Astrocyte of the cerebellum (primary cell): ENCODE measurements at places on chromosomes 11 and 22.

DNA sequence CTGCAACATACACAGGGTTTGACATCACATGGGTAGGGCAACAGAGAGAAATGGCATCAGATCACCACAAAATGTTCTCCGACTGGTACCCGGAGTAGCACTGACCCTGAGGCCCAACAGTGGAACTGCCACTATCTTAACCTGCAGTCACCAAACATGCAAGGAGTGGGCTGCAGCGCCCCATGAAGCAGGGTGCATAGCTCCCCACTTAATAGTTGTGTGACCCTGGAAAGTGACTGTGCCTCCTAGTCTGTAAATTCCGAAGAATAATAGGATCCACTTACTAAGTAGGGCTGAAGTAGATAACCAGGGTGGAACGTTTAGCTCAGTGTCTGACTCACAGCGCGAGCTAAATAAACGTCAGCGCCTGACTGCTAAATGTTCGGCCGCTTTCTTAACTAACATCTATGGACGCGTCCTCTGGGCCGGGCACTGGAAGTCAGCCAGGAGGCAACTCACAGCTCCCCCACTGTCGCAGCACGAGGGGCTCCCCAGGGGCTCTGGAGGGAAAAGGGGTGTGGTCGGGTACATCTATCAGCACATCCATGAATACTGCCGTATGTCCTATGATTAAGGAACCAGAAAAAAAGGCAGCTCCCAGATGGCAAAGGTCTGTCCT, 777 bp downstream of the LTO1 start:
- peak; percentile 24 for DNase-seq

- no peak for DNase-seq
Measured at GRCh38 chr11:31424652-31425051, 55.0 kb downstream of the DNAJC24 start.

GRCh38 chr11:42770444-42771065, 541.2 kb upstream of the API5 start:
- no peak for DNase-seq

DNA sequence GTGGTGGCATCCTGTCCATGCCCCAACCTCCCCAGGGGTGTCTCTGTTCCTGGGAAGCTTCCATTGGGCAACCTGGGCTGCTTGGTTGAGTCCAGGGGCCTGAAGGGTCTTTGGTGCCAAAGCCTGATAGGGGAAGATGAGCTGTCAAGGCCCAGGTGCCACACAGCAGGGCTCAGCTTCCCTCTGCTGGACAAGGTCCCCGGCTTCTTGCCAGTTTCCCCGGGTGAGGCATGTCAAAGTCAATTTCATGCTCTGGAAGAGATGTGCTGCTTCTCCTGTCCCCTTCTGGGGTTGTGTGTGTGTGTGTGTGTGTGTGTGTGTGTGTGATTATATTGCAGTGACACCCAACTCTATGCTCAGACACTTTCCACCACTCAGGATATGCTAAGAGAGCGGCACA, 26.9 kb downstream of the TP53I11 start:
- no peak for DNase-seq

DNA sequence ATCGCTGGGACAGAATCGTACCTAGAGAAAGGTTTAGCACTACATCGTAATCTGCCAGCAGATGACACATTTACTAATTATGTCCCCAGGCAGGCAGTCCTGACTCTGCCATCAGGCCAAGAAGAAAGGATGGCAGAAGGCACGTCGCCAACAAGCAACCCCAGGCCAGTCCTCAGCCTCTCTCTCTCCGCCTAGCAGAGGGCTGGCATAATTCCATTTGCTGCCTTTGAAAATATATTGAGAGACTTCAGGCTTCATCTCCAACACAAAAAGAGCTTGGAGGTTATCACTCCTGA, 1517.0 kb downstream of the TBC1D22A start:
- no peak for DNase-seq

DNA sequence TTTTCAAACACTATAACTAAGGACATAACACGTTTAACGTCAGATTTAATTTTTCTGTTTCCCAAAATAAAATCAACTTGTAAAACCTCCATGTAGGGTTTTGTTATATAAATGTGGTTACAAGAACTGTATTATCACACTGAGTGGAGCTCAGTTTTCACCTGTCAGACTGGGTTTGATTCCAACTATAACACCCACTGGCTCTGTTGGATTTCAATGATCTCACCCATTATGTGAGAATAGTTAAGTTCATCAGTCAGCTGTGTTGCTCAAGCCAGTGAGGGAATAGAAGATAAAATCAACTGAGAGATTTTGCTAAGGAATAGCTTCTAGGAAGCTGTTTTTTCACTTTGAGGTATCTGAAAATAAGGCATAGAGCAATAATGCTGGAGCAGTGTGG, 5.1 kb upstream of the OR52R1 start:
- DNase-seq: no peak

DNA sequence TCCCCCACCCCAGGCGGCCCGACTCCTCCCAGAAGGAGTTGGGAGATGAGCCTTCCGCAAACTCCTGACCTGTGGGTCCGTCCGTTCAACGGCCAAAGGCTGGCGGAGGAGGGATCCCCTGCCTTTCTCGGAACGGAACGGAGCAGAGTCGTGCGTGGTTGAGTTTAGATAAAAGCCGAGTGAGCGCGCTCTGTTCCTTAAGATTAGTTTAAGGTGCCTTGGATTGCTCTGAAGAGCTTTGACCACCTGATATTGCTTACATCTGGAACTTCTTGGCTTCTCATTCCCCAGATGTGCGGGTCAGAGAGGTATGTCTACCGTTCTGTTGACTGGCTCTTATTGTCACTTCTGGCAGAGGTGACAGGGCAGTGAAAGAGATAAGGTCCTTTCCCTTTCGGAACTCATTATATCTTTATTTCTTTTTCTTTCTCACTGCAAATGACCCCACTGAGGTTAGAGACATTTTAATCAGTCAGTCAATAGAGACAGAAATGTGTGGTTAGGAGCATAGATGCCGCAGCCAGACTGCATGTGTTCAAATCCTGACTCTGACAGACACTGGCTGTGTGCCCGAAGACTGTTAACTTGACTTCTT, at the start of gene TRIM6:
TRIM6 (plus strand) TSS at position 31 of the 595 bp plus-strand sequence; CDS start at position 292, 261 bp downstream.
- DNase-seq: no peak

- DNase-seq: no peak
Measured at GRCh38 chr11:60504219-60504905, 10.8 kb upstream of the MS4A13 start.
